ENCODE measurements at places on chromosomes 12 and 14. TPM values are rescaled to one million over a fixed set of nuclear protein-coding genes. Genes with fewer than 3 reads are reported as not detected.

HCAR3 gene
- not detected for total RNA-seq

DEGS2 gene
- 0.33 TPM for total RNA-seq

NOVA1 gene
- total RNA-seq, result 10.3 TPM

FOXA1 gene
- 0.17 TPM for total RNA-seq

APPL2 gene
- 30.0 TPM for total RNA-seq

GRIP1 gene
- total RNA-seq, result 12.5 TPM

TESPA1 gene
- 1.1 TPM for total RNA-seq

AVPR1A gene
- total RNA-seq, result 9.3 TPM

GLI1 gene
- not detected for total RNA-seq

NANOG gene
- total RNA-seq, result not detected

IFNG-AS1 gene
- total RNA-seq, result not detected

PLEKHD1 gene
- not detected for total RNA-seq

EPS8 gene
- total RNA-seq, result 78.0 TPM

DPPA3 gene
- total RNA-seq, result not detected

KRT72 gene
- not detected for total RNA-seq

KRT3 gene
- total RNA-seq, result not detected

MIP gene
- total RNA-seq, result not detected

ADAM21 gene
- not detected for total RNA-seq

ACOT4 gene
- total RNA-seq, result 0.50 TPM

SERPINA10 gene
- total RNA-seq, result not detected

RERG gene
- total RNA-seq, result 15.4 TPM

FGD6 gene
- total RNA-seq, result 48.6 TPM

CLEC1B gene
- not detected for total RNA-seq

KRT77 gene
- total RNA-seq, result not detected

ETFRF1 gene
- total RNA-seq, result 49.7 TPM

KLRD1 gene
- total RNA-seq, result 1.3 TPM

PLEKHG7 gene
- total RNA-seq, result not detected

FAM186B gene
- total RNA-seq, result 0.17 TPM

KLRG1 gene
- 1.7 TPM for total RNA-seq

TAMALIN gene
- 17.7 TPM for total RNA-seq

NEMP1 gene
- total RNA-seq, result 8.3 TPM

RPL6 gene
- total RNA-seq, result 1,685 TPM

SLC17A8 gene
- total RNA-seq, result not detected

SAMD15 gene
- total RNA-seq, result 0.42 TPM

FZD10 gene
- total RNA-seq, result 1.1 TPM

SLC5A8 gene
- not detected for total RNA-seq

LRRC43 gene
- total RNA-seq, result not detected
